Midbrain (tissue), 1 donor: ENCODE measurements at places on chromosomes 2 and 18.

- DNase-seq: no peak
Observed at GRCh38 chr18:42425025-42425424, 470.0 kb downstream of the PIK3C3 start.

GRCh38 chr18:45628979-45629958 lies 14.0 kb downstream of the SLC14A2 start:
- no peak for DNase-seq

DNA sequence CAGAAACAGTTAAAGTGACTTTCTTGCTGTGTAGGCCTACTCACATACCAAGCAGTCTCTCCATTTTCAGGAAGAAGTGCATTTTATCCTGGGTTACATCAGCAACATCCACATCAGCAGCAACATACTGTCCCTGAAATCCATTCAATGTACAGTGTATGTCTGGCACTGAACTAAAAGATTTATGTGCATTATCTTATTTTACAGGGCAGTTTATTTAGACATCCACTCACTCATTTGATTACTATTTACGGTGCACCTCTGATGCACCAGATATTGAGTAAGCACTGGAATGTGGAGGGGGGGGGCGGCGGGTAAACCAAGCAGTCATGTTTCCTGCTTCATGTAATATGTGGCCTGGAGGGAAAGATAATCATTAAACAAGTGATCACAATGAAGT lies 1128.2 kb downstream of the BCL11A start:
- DNase-seq: no peak

DNA sequence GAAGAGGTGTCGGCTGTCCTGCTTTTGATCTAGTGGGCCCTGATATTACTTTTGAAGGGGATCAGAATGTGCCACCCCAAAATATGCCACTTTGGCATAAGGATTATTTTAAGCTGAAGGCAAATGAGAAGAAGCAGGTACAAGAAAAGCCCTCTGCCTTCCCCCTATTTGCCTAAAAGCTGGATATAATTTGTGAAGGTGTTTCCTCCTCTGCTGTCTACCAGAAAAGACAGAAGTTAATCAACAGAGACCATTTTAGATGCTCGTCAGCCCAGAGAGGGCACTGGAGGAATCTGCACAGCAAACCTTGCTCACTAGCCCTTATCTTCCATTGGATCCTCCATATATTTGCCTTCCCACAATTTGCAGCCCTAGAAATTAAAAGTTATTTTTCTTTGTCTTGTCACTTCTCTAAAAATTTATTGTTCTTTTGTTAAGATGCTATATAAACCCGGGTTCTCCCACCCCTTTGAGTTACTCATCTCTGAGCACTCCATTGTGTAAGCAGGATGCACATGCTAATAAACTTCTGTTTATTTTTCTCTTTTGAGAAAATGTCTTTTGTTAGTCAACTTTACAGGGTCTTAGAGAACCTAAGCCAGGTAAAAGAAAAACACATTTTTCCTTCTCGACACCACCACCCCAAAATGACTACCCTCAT lies 163.2 kb upstream of the SLC1A4 start:
- DNase-seq: no peak

GRCh38 chr2:72153924-72154323 lies 6.3 kb upstream of the CYP26B1 start:
- no peak for DNase-seq

DNA sequence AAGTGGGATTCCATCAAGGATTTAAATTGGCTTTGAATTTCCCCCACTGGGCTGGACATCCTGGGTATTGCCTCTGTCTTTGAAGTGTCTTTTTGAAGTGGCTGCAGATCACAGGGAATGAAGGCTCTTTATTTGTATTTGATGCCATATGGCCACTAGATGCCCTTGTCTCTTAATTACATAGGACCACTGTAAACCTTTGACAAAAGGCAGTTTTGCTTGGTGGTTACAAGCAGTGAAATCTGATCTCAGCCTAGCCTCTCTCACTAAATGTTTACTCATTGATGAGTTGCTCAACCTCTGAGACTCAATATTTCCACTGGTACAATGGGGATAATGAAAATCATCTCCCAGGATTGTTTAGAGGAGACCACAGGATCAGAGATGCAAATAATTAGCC lies 102.2 kb downstream of the INSIG2 start:
- DNase-seq: no peak

GRCh38 chr2:88086401-88086800 lies 18.8 kb downstream of the SMYD1 start:
- no peak for DNase-seq

GRCh38 chr2:168912901-168913369 lies 11.8 kb downstream of the G6PC2 start:
- DNase-seq: peak; percentile 36

GRCh38 chr2:1940679-1941078 lies 196.4 kb upstream of the PXDN start:
- DNase-seq: peak; percentile 29

DNA sequence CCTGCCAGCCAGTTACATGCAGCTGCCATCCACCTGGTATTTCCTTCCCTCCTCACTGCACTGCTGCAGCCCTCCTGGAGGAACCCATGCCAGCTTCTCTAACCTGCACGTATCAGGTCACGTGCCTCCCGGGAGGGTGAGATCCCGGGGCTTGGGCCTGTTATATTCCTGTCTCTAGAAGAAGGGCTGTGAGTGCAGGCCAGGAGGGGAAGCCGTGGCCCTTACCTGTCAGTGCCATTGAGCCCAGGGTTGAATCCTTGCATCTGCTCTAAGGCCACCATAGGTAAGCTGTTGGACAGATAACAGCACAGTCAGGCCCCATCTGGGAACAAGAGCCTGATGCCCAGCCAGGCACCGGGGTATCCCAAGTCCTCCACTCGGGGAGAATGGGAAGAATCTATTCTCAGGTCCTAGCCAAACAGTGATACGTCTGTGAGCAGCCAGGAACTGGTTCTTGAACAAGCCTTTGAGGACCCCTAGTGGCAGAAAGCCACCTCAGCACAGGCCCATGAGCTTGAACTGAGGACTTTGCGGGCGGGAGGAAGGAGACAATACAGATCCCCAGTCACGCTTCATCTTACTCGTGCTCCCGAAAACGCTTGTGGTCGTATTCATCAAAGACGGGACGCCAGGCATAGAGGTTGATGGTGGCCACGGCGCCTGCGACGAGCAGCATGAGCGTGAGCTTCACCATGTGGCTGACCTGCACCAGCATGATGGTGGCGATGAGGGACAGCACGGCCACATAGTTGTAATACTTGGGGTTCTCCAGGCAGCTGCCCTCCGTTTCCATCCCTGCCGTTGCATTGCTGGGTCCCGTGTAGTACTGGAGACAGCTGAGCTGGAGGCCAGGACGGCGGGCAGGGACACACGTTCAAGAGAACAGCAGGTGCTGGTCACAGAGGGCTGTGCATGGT lies 34.4 kb downstream of the CENPO start:
- DNase-seq: peak; percentile 91

DNA sequence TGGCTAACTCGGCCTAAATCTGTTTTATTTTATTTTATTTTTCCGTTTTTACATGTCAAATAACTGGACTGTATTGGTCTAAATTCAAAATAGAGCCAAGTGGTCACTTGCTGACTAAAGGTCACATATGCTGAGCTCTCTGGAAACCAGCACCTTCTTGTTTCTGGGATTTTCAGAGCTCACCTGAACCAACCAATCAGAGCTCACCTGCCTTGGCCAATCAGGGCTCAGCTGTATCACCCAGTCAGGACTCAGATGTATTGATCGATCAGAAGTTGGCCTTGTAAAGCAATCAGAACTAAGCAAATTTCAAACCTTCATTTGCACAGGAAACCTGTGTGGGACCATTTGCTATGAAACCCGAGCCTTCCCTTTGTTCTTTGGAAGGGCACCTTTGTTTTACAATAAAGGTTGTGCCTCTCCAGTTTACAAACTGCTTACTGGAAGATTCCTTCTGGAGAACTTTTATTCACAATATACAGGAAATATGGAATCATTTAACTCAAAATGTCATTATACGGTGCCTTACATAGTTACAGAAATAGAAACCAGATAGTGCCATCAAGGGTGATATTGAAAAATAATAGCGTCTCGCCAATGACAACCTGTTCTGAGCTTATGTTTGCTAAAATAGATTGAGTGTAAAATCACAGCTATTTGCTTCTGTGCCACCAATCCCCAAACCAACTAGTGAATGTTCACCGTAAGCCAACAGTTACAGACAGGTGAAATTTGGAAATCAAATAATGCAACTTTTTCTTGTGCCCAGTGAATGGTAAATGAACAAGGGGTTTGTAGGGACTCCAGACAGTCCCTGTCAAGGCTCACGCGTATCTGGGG lies 17.3 kb upstream of the PSD4 start:
- DNase-seq: peak; percentile 3

- no peak for DNase-seq
Observed at GRCh38 chr2:29174937-29175336, 59.7 kb downstream of the CLIP4 start.

GRCh38 chr18:41646915-41647620 lies 308.0 kb upstream of the PIK3C3 start:
- no peak for DNase-seq

DNA sequence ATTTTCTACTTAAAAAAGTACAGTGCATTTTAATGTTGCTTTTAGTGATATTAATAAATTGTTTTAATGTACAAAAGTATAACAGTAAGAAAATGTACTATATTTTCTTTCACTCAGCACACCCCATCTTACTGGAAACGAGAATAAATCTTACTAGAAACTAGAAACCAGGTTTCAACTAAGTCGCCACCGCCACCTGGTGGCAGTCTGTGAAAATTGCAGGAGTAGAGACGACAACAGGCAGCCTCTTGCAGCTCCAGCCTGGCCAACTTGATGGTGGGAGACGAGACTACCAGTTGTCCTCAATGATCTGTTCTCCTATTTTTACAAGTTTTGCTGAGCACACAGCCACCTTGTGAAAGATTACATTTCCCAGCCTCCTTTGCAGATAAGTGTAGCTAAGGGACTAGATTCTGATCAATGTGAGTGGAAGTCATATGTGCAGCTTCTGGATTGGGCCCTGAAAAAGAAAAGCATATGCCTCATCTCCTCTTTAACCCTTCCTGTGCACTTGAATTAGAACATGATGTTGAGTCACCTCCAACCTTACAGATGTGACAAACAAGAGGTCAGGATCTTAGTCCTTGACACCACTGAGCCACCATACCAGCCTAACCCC lies 8.7 kb downstream of the OTOF start:
- DNase-seq: no peak

- no peak for DNase-seq
Observed at GRCh38 chr2:120876526-120877280, 141.0 kb downstream of the GLI2 start.

DNA sequence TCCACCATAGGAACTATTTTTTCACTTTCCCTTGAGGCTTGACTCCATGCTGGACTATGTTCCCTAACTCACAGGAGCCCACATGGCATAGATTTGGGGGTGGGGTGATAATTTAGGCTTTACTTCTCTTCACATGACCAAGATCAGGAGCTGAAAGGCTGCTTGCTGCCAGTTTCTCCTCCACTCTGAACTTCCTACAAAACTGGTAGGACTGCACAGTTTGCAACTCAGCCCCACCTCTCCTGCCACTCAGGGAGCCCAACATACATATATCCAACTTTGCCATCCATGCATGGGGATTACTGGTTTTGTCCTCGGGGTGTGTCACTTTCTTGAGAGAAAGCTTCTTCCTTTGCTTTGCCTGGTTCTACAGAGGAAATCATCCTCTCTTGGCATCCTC lies 14.2 kb downstream of the INO80D start:
- no peak for DNase-seq

- no peak for DNase-seq
Observed at GRCh38 chr18:54775686-54776085, 52.6 kb upstream of the RAB27B start.

- no peak for DNase-seq
Observed at GRCh38 chr2:16728351-16729136, 62.9 kb upstream of the CYRIA start.

GRCh38 chr2:25572638-25573037 lies 100.7 kb downstream of the DTNB start:
- no peak for DNase-seq

DNA sequence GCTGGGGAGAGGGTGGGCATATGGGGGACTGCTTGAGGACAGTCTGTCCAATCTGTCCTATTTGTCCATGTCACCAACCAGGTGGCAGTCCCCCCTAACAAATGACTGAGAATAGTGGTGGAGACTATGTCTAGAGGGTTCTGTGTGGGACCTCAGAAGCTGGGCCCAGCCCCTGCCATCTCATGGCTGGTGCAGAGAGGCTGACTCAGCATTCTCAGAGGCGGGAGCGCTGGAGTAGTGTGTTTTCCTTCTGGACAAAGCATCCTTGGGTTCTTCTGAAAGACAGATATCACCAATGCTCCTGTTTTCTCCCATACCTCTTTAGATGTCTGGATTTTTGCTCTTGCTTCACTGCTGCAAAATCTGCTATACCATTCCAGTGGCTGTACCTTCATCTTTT lies 44.1 kb upstream of the SP140L start:
- no peak for DNase-seq

- no peak for DNase-seq
Observed at GRCh38 chr18:58896268-58896667, 31.6 kb downstream of the ZNF532 start.

DNA sequence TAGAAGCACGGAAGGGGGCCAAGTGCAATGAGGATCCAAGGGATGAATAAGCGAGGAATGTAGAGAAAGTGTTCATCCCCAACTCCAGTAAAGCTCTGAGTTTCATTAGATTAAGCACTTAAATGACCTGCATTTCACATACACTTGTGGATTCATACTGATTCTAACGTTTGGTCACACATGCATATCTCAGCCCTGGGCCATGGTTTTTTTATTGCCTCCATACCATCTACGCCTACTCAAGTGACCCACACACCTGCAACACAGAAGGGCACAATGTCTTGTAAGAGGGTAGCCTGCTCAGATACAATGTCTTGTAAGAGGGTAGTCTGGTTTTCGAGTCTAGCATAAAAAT lies 566 bp upstream of the MRPS5 start:
- no peak for DNase-seq

DNA sequence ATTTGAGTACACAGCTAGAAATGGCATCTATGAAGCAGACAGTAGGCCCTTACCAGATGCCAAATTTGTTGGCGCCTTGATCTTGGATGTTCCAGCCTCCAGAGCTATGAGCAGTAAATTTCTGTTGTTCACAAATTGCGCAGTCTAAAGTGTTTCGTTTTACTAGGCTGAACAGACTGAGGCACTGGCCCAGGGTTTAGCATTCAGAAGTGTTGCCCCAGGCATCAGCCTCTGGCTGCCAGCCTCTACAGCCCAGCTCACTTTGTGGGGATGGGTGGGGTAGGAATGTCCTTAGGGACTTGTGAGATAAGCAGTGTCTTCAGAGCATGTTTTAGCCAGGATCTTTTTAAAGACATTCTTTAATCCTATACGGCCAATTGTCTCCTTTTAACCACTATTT lies 51.5 kb upstream of the MGAT5 start:
- DNase-seq: peak; percentile 5

- no peak for DNase-seq
Observed at GRCh38 chr2:64202206-64202845, 58.1 kb upstream of the PELI1 start.

- DNase-seq: no peak
Observed at GRCh38 chr2:136101042-136101441, 16.9 kb downstream of the CXCR4 start.
